ENCODE measurements at places on chromosomes 7 and 10.

GRCh38 chr10:122293156-122293960 is 22.3 kb downstream of the BTBD16 start:
- no peak for DNase-seq

GRCh38 chr10:11215471-11215870 is 197.8 kb downstream of the CELF2 start:
- DNase-seq = peak; percentile 16

- DNase-seq = no peak
These were observed 169.0 kb upstream of the PRKCQ start for GRCh38 chr10:6748981-6749635.

DNA sequence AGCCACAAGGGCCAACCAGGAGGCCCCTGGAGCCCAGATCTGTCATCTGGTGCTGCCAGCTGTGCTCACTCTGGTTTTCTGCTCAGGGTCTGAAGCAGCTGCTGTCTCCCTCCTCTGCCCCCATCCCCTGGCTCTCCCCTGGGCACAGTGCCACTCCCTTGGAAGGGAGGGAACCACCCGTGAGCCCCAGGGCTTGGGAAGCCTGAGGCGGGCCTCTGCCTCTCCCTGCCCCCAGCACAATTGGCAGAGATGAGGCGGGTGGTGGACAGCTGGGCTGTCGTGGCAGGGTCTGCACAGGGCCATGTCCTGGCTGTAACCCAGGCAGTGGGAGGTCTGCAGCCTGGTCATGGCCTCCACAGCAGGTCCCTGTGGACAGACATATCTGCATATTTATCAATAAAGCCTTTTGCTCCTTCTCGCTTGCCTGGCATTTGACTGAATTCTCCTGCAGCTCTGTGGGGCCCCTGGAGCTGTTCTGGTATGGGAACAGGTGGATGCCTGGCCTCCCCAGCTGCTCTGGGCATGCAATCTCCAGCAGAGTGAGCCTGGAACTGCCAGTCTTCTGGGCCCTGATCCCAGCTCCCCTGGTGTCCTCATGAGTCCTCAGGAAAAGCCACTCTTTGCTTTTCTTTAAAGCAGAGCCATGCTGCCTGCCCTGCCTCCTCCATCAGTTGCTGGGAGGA is 1.6 kb upstream of the ANKRD2 start:
- DNase-seq = no peak

GRCh38 chr10:27717861-27718260 is 27.8 kb downstream of the MKX start:
- no peak for DNase-seq

GRCh38 chr7:38211940-38212339 is 33.9 kb downstream of the STARD3NL start:
- no peak for DNase-seq

- DNase-seq = no peak
These were observed 1454.8 kb upstream of the LRRTM3 start for GRCh38 chr10:65470986-65471385.

GRCh38 chr10:15278786-15279185 is 92.3 kb downstream of the FAM171A1 start:
- no peak for DNase-seq

GRCh38 chr7:112084520-112084971 is 121.7 kb downstream of the DOCK4 start:
- DNase-seq = no peak
